ENCODE measurements at places on chromosomes 7 and 10. TPM values are rescaled to one million over a fixed set of nuclear protein-coding genes. Genes with fewer than 3 reads are reported as not detected.
A peak's percentile ranks its signal among the peaks of the same experiment; 100 is the strongest.

GRCh38 chr7:122291189-122291588 lies 13.4 kb downstream of the FEZF1 start:
- no peak for DNase-seq

DNA sequence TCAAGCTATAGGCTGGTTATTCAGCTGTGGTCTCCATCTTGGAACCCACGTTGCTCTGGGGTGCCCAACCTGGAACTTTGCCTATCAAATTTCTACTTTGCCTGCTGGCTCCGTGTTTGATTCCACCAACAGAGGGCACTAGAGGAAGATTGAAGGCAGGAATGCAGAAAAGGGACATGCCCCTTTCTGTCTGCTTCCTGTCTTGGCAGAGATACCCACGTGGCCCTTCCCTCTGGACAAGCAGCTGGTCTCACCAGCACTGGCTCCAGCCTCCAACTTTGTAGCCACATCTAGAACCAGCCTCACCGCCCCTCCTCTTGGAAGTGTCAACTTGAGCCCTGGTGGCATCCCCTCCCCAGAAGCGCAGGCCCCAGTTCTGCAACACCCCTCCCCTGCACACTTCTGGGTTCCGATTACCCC lies 52.1 kb upstream of the ZNF438 start:
- DNase-seq: peak; percentile 87

DNA sequence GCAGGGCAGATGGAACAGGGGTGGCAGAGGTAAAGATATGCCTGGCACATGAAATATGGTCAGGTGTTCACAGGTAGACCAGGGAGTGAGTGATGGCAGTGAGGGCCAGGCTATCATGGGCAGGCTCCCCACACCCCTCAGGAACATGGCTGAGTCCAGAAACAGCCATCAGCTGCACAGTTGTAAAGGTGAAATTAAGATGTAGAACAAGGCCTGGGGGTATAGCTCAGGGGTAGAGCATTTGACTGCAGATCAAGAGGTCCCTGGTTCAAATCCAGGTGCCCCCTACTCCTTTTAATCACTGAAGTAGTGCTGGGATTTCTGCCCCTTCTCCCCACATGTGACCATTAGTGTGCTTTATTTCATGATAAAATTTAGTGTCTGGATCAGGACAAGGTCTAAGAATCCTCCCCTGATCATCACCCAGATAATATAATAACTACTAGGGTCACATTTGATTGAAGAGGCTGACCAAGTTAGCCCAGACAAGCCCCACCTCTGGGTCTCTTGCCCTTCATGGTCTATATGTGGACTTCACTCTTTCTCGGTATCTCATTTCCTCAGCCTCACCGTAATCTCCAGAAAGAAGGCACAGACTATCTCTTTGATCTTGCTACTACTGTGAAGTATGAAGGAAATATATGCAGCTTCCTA lies 69.0 kb downstream of the ZNF783 start:
- DNase-seq: no peak

SNCG gene
- 8.8 TPM for total RNA-seq

SLC16A12 gene
- total RNA-seq: 0.50 TPM

MMP21 gene
- total RNA-seq: not detected

CRPPA gene
- total RNA-seq: 0.26 TPM

DNA sequence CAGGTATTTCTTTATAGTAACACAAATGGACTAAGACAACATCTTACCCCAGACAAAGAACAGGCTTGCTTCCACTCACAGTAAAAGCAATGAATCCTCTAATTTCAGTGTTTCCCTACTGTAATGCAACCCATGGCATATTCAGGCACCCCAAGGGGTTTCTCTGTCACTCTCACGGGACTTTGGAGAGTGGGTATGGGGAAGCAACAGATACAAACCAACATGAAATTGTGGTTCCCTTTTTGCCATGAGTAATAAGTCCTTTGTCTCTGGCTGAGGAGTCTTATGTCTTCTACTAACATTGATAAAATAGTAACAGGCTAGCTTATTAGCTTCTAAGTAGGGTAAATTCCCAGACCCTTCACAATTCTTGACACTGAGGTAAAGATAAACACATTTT lies 51.4 kb upstream of the AOAH start:
- no peak for DNase-seq

- peak; percentile 54 for DNase-seq
These were observed 52.1 kb downstream of the SUFU start for GRCh38 chr10:102555781-102556328.

NPSR1 gene
- total RNA-seq: not detected

- peak; percentile 19 for DNase-seq
These were observed 63.6 kb downstream of the ANKRD7 start for GRCh38 chr7:118288098-118288497.

DNA sequence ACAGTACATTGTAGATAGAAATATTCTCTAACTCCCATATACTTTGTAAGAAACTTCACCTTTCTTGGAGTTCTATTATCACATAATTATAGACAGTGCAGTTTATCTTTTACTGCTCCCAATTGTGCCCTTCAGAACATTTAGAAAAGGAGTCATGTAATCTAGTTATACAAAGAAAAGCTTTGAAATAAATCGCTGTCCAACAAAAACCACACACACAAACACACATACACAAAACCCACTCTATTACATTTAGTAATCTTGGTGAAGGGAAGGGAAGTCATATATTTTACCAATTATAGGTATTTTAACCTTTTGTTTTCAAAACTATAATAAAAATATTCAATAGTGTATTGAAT lies 26.9 kb downstream of the ARL4A start:
- DNase-seq: no peak

- peak; percentile 93 for DNase-seq
These were observed 24.6 kb upstream of the ASL start for GRCh38 chr7:66050990-66051448.

EZH2 gene
- total RNA-seq: 39.5 TPM

DNA sequence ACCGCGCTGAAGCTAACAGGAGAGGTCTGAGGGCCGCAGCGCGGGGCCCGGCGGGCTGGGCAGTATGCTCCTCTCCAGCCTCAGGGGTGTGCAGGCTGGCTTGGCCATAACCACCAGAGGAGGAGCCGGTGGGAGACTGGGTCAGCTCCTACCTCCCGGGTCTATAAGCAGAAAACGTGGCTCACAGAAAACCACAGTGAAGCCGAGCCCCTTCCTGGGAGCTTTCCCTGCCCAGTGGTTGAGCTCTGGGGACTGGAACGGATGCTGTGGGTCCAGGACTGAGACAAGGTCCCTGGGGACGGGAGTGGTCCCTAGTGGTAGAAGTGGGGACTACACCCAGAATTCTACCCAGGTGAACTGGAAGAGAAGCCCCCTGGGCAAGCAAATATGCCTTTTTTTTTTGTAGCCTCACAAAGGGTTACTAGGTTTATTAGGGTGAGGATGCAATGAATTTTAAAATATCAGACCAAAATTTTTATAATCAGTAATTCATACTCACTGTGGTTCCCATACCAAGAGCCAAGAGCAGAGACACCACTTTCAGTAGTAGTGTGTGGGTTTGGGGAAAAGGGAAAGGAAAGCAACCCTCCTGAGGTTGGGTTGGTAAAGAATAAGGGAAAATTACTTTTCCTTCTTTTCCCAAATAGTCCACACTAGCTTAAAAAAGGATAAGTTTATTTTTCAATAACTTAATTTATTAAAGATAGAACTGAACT lies 67.9 kb upstream of the PRKCQ start:
- DNase-seq: peak; percentile 27

DNA sequence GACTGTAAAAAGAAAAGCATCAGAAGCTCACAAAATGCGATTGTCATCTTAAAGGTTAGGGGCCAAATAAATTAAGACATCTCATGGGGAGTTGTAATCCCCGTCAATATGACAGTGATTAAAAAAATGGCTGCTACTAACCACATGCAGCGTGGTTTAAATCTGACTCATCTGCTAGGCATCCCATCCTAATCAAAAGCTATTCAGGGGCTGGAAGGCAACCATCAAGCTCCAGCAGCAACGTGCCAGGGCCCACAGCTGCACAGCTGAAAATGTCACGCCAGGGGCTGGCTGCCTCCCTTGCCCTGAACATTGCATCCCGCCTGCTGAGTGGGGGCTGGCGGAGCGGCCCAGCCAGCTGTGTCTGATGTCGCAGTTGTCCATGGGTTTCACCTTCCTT lies 66.3 kb upstream of the FRMD4A start:
- DNase-seq: peak; percentile 99

DNA sequence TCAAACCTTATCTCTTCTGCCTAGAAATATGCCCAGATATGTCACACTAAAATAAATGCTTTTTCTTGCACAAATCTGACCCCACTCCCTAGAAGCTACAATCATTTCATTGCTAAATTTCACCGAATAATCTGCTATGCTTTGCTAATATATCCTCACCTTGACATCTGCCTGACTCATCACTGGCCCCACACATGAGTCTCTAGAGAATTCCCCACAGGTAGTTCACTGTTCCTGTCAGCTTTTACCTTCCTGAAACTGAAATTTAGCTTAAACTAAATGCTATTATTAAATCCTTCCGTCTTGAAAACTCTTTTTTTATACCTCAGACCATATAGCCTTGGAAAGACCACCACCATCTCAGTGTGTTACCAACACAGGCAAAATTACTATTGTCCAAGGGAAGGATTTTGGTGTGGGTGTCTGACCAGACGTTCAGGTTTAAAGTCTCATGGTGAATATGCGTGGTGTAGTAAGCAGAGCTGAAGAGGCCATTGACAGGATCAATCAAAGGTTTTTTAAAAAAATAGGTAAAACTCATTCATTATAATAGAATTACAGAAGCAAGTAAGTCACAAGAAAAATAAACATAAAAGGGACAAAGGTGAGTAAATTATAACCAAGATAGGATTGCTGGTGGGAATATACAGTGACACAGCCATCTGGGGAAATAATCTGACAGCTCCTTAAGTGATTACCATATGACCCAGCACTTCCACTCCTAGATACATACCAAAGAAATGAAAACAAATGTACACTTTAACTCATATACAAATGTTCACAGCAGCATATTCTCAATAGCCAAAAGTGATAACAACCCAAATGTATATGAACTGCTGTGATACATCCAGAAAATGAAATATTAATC lies 173.5 kb downstream of the KMT2E start:
- DNase-seq: no peak

GRCh38 chr10:59181668-59182067 lies 5.2 kb downstream of the PHYHIPL start:
- DNase-seq: peak; percentile 62

STAG3 gene
- total RNA-seq: 9.0 TPM

DNA sequence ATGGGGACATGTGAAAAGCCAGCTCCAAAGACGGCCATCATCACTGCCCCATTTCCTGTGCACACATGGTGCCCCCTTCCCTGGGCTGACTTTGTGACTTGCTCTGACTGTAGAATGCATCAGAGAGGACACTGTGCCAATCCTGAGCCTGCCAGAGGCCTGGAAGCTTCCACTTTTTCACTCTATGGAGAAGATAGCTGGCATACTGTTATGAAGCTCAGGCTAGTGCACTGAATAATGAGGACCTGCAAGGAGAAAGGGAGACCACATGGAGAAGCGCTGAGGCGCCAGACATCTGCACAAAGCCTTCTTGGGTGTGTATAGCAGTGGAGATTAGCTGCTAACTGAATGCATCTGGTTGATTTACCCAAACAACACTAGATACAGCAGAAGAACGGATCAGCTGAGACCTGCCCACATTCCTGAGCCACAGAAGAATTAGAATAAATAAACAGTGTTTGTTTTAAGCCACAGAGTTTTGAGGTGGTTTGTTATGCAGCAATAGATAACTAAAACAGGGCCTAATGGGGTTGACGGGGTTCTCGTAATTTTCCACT lies 58.9 kb upstream of the C10orf90 start:
- no peak for DNase-seq

RFC2 gene
- total RNA-seq: 138 TPM

GRCh38 chr10:117938104-117938503 lies 108.6 kb downstream of the RAB11FIP2 start:
- no peak for DNase-seq

GRCh38 chr7:1559626-1560590 lies 3.9 kb upstream of the TMEM184A start:
- no peak for DNase-seq

DNA sequence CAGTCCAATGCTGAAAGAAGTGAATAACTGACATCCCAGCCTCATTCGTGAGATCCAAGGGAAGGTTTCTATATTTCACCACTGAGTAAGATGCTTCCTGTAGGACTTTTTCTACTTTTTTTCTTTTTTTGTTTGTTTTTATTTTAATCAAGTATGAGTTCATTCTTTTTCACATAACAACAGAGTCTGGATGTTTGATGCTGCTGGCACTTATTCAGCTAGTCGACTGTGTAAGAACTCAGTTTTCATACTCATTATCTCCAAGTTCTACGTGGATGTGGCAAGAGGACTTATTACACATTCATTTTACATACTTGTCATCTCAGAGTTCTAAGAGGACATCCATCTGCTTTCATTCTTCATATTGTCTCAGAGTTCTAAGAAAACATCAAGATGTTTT lies 86.9 kb downstream of the CPXM2 start:
- DNase-seq: no peak

DNA sequence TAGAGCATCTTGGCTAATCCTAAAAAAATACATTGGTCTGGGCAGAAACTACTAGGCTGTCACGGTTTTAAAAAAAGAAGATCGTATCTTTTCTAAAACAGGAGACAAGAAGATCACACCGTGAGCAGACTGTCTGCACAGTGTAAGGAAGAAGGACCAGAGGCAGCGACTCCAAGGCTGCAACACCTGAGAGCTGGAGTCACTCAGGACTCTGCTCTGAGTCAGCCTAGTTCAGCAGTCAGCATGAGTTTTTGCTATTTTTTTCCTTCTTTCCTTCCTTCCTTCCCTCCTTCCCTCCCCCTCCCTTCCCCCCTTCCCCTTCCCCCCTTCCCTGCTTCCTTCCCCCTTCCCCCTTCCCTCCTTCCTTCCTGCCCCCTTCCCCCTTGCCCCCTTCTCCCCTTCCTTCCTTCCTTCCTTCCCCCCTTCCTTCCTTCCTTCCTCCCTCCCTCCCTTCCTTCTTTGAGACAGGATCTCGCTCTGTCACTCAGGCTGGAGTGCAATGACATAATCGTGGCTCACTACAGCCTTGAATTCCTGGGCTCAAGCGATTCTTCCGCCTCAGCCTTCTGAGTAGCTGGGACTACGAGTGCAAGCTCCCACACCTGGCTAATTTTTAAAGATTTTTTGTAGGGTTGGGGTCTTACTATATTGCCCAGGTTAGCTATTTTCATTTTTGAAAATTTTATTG lies 24.4 kb downstream of the BAG3 start:
- DNase-seq: peak; percentile 74
